Neural progenitor cell (in vitro differentiated cells): ENCODE measurements at places on chromosomes 1 and 21. TPM values are rescaled to one million over a fixed set of nuclear protein-coding genes. Genes with fewer than 3 reads are reported as not detected.

DNA sequence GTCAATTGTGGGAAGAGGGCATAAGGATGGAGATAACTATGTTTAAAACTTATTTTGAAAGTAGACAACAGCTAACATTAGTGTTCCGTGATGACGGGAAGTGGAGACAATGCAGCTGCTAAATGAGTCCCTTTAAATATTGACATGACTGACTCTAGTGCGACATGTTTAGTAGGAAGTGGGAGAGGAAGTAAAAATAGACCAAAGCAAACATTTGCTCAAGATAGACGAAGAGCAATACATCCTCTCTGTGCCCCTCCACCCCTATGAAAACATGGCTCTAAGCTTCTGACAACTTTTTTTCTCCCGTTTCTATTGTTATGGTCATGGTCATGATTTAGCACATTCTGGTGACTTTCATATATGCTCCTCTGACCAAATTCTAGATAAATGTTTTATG lies 60.0 kb upstream of the HMCN1 start:
- DNase-seq, result no peak

- DNase-seq, result no peak
Measured at GRCh38 chr1:221331273-221332183, 410.4 kb downstream of the DUSP10 start.

- DNase-seq, result peak; percentile 44
Measured at GRCh38 chr1:232951180-232951579, 769 bp downstream of the NTPCR start.

SELE gene
- not detected in 2 replicates for total RNA-seq

ADGRB2 gene
- total RNA-seq, result 7.1 and 21.2 TPM in 2 replicates

DNA sequence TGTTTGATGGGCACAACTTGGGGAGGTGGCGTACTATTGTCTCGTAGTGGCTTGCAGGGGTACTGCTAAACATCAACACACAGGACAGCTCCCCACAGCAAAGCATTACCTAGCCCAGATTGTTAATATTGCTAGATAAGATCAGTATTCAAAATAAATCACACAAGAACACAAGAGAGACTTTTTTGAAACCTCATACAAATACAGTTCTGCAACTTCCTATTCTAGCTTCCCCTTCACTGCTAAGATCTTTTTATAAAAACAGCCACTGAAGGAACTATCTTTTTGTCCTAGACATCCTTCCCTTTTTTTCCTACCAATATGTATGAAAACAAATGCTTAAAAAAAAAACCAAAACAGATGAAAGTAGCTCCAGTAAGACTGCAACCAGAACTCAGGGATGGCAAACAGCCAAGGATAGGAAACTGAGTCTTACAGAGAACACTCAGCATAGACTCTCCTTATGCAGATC lies 137.8 kb upstream of the KRTAP19-8 start:
- no peak for DNase-seq

DNA sequence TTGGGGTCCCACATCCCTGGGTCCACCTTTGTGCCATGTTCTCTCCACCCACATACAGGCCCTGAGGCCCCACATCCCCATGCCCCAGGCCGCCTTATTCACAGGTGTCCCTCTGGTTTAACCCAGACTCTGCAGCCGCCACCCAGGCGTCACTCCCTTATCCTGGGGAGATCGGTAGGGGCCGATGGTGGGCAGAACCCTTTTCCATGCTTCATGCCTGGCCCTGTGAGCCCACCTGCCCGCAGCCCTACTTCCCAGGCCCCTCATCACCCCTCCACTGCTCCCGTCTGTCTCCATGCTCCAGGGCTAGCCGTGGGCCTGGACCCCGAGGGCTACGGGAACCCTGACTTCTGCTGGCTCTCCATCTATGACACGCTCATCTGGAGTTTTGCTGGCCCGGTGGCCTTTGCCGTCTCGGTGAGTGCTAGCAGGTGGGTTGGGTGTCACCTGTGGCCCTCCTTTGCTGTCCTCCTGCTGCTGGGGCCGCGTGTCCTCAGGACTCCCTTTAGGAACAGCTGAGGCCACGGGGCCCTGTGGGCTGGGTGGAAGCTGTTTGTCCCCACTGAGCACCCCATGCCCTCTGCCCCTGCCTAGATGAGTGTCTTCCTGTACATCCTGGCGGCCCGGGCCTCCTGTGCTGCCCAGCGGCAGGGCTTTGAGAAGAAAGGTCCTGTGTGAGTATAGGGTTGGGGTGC lies 12.2 kb downstream of the PSRC1 start:
- no peak for DNase-seq

GRCh38 chr1:6508154-6508815 lies 16.8 kb upstream of the PLEKHG5 start:
- no peak for DNase-seq

- no peak for DNase-seq
Measured at GRCh38 chr1:17719874-17720273, 35.3 kb upstream of the ACTL8 start.

DNA sequence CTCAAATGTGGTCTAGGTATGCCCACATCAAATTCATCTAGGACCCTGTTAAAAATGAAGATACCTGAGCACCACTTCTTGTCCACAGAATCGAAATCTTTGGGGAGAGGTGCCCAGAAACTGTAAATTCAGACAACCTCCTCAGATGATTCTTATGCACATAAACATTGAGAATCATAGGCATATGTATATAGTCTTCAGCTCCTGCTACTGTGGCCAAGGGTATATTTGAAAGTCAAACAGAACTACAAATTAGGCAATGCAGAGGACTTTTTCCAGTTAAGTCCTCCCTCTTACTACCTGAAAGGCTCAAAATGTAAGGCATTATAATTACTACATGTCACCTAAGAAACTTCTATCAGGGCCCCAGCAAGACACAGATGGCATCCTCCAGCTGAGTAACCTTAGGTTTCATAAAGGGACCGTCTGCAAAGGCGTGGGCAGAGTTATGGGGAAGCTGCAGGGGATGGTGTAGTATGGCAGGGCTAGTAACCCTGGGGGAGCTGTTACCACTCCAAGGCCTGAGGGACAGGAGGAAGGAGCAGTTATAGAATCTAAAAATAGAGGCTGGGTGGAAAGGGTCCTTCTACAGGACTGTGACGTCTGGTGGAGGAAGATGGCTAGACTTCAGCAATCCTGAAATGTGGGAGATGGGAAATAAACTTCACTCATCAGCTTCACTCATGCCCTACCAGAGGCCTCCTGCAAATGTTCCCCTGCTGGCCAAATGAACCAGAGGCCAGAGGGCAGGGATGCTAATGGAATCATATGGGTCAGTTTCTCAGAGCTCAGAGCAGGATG lies 46.3 kb downstream of the DAB1 start:
- peak; percentile 18 for DNase-seq

DNA sequence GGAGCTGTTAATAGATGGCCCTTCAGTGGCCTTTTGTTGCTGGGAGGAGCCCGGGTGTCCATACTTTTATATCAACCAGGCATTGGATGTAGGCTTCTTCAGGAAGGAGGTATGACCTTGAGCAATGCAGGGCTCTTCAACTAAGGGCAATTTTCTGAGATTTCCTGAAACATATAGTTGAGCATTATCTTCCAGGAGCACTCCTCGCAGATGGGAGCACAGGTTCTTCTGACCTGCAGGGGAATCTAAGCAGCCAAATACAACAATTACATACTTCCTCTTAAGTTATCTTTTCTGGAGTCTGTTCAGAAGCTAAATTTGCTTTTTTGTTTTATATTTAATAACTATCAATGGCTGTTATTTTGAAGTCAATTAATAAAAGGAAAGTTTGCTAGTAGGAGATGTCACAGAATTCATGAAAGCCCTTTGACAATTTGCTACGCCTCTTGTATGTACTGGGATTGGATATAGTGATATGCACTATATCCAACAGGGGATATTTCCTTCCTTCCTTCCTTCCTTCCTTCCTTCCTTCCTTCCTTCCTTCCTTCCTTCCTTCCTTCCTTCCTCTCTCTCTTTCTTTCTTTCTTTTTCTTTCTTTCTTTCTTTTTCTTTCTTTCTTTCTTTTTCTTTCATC lies 422.6 kb upstream of the NEGR1 start:
- DNase-seq, result no peak

GRCh38 chr21:31298618-31299269 lies 45.3 kb downstream of the TIAM1 start:
- DNase-seq, result no peak

CYP4A22 gene
- total RNA-seq, result not detected in 2 replicates

GRCh38 chr1:155174324-155175280 lies 953 bp downstream of the TRIM46 start:
- DNase-seq, result peak; percentile 81

DNA sequence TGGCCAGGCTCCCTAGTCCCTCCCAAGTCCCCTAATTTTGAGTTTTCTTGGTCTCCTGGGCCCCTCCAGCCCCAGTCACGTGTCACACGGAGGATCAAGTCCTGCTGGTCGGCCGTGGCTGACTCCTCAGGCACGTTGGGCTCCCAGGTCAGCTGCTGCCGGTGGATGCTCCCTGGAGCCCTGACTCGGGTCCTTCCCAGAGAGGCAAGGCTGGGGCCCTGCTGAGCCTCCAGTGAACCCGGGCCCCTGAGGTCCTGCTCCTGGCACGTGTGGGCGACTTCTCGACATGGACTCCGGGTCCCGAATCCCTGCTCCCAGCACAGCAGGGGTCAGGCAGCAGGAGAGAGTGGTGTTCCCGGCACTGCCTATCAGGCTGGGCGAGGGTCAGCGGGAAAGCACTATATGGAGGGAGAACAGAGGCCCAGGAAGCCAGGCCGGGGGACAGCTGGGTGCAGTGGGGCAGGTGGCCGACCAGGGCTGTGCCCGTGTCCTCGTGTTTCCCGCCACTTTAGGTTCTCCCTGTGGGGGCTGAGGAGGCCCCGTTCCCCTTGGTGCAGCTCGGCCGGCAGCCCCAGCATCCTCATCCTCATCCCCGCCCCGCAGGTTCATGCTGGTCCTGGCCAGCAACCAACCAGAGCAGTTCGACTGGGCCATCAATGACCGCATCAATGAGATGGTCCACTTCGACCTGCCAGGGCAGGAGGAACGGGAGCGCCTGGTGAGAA lies 13.2 kb downstream of the TMEM240 start:
- DNase-seq, result no peak

RGS8 gene
- total RNA-seq, result 0.87 and 0.99 TPM in 2 replicates

DNA sequence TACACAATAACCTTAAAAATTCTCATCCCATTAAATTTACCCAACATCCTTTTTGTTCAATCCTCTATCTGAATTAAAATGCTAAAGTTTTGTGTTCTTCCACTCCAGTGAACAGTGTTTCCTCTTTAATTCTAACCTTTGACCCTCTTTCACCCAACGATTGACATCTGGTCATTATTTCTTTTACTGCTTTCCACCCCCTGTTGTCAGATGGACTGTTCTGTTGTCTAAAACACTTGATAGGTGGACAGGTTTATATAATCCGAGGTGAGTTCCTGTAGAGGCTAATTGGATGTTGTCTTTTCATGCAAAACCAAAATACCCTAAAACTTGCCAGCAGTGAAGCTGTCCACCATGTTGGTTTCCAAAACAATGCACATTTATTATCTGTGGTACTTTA lies 73.4 kb upstream of the SERTAD4 start:
- peak; percentile 78 for DNase-seq

C1orf185 gene
- not detected in 2 replicates for total RNA-seq

DNA sequence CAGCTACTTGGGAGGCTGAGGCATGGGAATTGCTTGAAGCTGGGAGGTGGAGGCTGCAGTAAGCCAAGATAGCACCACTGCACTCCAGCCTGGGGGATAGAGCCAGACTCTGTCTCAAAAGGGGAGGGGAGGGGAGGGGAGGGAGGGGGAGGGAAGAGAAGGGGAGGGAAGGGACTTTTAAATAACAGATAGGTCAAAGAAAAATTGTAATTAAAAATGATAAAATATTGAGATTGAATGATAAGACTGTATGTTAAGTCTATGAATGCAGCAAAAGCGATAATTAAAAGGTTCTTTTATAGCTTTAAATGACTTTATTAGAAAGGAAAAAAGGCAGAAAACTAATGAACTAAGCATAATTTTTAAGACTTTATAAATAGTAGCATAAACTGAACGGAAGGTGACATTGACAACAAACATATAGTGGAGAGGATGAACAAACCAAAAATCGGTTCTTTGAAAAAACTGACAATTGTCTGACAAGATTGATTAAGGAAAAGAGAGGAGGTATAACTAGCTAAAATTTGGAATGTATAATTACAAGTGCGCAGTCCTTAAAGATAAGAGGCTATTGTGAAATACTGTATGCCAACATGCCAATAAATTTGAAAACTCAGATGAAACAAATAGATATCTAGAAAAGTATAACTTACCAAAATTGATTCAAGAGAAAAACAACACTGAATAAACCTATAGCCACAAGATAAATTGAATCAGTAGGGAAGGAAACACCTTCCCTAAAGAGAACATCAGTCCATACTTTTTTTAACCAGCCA lies 8.4 kb downstream of the SPOCD1 start:
- no peak for DNase-seq

- DNase-seq, result no peak
Measured at GRCh38 chr1:208279826-208280588, 35.8 kb upstream of the PLXNA2 start.

GRCh38 chr1:88802950-88803349 lies 88.4 kb downstream of the GTF2B start:
- no peak for DNase-seq

DNA sequence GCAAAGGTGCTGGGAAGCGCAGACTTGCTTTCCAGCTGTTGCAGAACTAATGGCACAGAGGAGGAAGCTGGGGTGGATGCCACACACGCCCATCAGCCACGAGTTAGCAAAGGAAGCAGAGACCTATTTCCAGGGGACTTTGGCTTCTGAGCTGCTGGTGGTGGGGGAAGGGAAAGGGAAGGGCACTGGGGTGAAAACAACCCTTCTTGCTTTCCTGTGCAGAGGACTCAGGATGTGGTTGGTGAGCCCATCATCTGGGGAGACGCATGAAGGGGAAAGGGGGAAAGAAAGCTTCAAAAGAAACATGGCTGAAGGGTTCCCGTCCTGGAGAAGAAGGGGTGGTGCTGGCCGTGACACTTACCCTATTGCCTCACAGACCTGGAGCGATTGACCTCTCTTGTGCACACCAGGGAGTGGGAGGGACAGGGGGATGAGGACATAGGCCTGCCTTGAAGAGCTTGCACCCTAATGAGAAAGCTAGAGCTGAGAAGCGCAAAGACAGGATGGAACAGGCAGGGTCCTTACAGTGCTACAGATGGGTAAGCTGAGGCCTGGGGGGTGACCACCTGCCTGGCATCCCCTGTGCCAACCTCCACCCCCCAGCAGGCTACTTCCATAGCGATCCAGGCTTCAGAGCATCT lies 140.8 kb upstream of the RAB4A start:
- DNase-seq, result no peak

DNA sequence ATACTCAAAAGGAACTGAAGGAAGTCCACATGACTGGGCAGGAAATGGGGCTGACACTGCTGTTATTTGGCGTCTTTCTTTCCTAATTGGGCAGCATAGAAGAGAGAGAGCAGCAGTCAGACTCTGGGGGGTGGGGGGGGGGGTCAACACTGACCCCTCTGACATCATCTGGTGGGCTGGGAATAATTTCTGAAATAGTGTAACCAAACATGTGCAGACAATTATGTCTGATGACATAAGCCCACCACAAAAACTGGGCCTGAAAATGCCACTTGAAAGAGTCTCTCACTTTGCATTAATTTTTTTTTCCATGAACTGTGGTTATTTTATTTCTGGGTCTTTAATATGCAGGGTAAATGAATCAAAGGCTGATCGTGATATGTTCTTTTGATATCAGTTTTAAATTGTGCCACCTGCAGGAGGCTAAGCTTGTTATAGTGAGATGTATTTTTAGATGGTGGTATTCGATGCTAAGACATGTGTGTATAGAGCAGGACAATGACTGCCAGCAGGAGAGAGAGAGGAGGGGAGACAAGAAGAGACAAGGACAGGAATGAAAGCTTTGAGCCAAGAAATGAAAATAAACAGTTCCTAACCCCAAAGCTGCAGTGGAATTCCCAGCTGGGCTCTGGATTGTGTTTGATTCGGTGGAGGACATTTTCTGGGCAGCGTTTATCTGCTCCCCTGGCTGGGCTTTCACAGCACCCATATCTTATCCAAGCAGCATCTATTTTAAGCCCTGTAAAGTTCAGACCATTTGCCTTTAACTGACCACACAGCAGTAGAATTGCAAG lies 264.7 kb downstream of the PBX1 start:
- DNase-seq, result peak; percentile 44
